Right ventricle myocardium superior (tissue), 1 donor: ENCODE measurements at places on chromosomes 5 and 9.
A peak's percentile ranks its signal among the peaks of the same experiment; 100 is the strongest.

- no peak for DNase-seq
Measured at GRCh38 chr5:74028406-74028805, 402.4 kb downstream of the ARHGEF28 start.

GRCh38 chr5:180792965-180793287 is 9.7 kb downstream of the MGAT1 start:
- no peak for DNase-seq

GRCh38 chr9:117938086-117938485 is 233.9 kb downstream of the TLR4 start:
- no peak for DNase-seq

GRCh38 chr9:14400658-14400995 is 86.7 kb upstream of the NFIB start:
- DNase-seq = peak; percentile 52

GRCh38 chr5:81756016-81756415 is 5.1 kb upstream of the SSBP2 start:
- DNase-seq = no peak

GRCh38 chr5:22926574-22926973 is 73.4 kb upstream of the CDH12 start:
- DNase-seq = no peak

- no peak for DNase-seq
Measured at GRCh38 chr9:12696931-12697622, 3.9 kb downstream of the TYRP1 start.

GRCh38 chr5:15746833-15747232 is 246.9 kb downstream of the FBXL7 start:
- no peak for DNase-seq

DNA sequence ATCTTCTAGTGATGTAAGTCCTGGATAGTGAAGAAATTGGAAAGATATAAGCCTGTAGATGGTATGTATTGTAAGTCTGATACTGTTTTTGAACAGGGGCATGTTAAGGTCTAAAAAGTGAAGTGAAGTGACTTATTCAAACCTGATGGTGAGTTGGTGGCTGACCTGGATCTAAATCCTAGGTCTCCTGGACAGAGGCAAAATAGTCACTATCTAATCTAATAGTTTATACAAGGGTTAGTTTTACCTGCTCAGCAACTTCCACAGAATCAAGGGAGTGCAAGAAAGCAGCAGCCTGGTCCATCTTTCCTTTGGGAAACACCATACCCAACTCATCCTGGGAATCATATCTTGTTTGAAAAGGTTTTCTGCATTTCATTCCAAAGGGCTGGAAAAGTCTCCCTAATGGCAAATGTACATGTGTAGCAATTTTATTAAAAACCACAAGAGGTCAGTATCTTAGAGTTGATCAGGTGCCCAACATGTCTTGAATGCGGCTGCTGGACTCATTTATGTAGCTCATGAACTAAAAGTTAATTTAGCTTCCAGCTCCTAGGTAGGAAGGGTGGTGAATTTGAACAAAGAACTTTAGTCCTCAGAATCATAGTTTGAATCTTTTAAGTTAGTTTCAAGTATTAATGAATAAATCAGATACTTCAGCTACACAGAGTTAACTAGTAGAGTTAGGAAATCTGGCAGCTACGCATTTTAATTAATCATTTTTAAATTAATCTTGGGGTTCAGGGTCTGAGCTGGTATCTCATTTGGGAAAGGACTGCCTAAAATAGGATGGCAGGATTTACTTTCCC is 26.0 kb downstream of the SKP2 start:
- DNase-seq = no peak

DNA sequence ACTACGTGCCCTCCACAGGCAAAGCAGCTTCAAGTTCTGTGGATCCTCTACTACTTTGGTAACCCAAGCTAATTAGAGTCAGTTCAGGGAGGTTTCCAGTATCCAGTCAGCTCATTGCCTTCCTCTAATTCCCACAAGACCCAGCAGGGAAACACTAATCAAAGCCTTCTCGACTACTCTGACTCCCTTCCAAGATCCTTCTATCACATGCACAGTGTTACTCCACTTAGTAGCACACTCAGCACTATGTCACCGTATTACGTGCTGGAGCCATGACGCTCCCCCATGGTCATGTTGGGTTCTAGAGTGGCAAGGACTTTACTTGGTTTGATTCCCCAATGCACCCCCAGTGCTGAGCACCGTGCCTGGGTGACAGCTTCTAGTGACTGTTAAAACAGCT is 53.0 kb downstream of the DCP2 start:
- no peak for DNase-seq

GRCh38 chr9:123401879-123402513 is 46.0 kb downstream of the CRB2 start:
- no peak for DNase-seq

GRCh38 chr5:80048084-80048780 is 13.1 kb downstream of the THBS4 start:
- DNase-seq = no peak

- DNase-seq = no peak
Measured at GRCh38 chr5:160508780-160509361, 87.2 kb downstream of the PTTG1 start.

GRCh38 chr5:151406322-151406947 is 41.0 kb upstream of the SLC36A1 start:
- DNase-seq = no peak

DNA sequence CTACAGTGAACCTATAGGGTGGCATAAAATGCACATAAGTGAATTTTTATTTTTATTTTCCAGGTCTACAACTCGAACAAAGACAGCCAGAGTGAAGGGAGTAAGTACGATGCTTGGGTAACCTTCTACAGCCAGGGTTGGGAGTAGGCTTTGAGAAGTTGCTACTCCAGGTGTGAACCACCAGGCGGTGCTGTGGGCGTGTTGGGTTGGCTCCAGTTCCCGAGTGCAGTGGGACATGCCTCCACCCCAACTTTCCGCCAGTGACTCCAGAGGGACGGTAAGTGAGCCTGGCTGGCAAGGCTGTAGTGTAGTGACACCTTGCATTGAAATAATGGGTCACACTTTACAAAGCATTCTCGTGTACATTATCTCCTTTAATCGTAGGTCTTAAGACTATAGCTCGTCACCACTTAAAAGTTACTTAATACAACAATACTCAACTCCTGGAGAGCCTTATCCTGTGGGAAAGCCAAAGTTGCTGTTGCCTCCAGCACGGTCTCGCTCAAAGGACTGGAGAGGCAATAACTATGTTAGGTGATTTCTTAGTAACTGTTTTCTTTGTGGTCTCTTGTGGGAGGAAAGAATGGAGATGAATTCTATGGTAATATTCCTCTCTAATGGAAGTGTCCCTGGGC is 244.0 kb downstream of the ARHGAP26 start:
- peak; percentile 53 for DNase-seq

GRCh38 chr9:95796029-95796428 is 79.5 kb upstream of the ERCC6L2 start:
- no peak for DNase-seq

GRCh38 chr5:169997798-169998197 is 17.5 kb upstream of the INSYN2B start:
- no peak for DNase-seq

GRCh38 chr5:87109746-87110145 is 157.9 kb upstream of the RASA1 start:
- DNase-seq = no peak

GRCh38 chr5:58224221-58224620 is 235.7 kb downstream of the PLK2 start:
- no peak for DNase-seq

- DNase-seq = peak; percentile 45
Measured at GRCh38 chr9:100714372-100715099, 136.7 kb downstream of the CAVIN4 start.

DNA sequence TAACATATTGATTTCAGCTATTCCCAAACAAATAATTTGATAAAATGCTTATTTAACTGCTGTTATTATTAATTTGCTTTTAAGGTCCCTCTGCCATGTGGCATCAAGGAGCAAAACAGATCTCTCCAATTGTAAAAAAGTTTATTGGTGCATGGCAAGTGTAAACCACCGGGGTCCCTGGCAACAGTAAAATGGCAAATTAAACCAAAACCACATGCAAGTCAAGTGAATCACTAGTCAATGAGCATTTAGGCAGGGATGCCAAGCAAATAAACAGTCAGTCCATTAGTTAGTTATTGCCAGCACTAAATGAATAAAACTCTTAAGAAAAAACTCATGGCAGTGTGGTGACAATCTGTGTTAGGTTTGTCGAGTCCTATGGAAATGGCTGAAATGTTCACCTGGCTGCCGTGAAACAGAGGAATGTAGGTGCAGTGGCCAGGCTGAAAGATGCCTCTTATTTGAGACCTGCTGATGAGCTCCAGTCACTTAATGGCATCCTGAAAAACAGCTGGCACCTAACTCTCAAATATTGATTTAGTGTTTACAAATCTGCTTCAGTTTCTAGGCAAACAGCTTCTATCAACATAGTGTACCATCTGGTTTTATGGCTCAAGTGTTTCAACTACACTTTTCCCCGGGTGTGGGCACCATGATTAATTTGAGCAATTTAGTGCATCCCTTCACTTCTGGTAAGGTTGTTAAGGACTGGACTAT is 296.5 kb upstream of the ITGA1 start:
- DNase-seq = no peak

- no peak for DNase-seq
Measured at GRCh38 chr9:84405667-84406066, 65.1 kb upstream of the SLC28A3 start.

- DNase-seq = no peak
Measured at GRCh38 chr5:132181011-132181629, 46.5 kb downstream of the P4HA2 start.

DNA sequence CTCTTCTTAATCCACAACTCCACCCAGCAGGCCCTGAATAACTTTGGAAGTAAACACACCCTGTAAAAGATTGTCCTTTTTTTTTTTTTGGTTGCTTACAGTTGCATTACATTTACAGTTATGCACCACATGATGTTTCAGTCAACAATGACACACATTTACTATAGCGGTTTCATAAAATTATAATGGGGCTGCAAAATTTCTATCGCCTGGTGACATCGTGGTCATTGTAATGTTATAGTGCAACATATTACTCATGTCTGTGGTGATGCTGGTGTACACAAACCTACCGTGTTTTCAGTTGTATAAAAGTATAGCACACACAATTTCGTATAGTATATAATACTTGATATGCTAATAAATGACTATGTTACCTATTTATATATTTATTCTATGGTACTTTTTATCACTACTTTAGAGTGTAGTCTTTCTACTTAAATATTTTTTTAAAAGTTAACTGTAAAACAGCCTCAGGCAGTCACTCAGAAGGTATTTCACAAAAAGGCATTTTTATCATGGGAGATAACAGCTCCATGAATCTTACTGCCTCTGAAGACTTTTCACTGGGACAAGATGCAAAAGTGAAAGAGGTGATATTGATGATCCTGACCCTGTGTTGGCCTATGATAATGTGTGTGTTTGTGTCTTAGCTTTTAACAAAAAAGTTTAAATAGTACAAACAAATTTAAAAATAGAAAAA is 695.4 kb upstream of the CDH18 start:
- no peak for DNase-seq

DNA sequence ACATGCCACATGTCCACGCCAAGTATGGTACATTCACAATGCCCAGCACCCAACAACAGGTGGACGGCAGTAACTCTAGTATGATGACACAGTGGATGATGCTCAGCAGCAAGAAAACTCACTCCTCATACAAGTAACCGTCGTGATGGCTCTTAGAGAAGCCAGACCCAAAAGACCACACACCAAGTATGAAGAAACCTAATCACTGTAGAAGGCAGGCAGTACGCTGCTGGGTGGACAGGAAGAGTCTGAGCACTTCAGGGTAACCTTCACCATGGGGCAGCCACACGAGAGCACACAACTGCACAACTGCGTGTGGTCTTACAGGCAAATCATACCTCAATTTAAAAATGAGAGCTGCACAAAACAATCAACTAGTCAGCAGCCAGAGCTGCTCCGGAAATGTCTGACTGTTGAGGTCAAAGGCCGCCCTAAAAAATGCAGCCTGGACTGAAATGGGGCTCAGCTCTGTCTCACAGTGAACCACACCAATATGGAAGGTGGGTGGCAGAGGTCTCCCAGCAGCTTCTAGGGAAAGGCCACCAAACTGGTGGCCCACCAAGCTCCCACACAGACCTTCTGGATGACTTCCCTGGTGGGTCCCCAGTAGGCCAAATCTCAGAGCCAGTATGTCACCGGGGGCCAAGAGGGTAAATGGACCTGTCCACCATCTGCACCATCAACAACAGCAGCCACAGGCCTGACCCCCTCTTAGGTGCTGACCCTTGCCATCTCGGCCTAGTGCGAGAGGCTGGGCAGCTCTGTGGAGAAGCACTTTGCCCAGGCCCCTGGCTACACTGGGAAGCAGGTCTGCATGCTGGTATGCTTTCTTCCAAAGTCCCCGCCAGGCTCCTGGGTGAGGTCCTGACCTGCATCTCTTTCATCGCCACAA is 17.8 kb downstream of the BICD2 start:
- DNase-seq = no peak

- no peak for DNase-seq
Measured at GRCh38 chr9:109355564-109356297, 34.9 kb upstream of the EPB41L4B start.

DNA sequence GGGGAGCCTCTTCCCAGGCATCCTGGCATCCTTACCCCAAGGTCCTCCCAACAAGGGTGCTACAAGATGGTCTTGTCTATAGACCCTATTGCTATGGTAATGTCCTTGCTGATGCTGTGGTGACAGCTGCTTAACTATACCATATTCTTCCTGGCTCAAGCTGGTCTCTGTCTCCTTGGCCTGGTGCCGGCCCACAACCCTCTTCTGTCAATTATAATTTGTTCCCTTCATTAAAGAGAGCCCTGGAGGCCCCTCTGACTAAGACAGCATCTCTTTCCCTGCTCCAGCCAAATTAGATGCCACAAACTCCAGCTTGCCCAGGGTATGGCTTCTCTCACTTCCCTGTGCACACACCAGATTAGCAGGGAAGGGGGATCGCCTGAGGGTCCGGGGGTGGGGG is 86.7 kb downstream of the PSD2 start:
- DNase-seq = no peak

GRCh38 chr5:34657988-34658387 is 1.9 kb downstream of the RAI14 start:
- DNase-seq = no peak

DNA sequence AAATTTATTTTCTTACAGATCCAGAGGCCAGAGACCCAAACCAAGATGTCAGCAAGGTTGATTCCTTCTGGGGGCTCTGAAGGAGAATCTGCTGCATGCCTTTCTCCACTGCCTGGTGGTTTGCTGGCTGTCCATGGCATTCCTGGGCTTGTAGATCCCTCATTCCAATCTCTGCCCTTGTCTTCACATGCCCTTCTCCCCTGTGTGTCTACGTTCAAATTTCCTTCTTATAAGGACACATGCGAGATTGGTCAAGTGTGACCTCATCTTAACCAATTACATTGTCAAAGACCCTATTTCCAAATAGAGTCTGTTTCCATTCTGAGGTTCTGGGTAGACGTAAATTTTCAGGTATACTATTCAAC is 84.5 kb upstream of the RAI14 start:
- no peak for DNase-seq

DNA sequence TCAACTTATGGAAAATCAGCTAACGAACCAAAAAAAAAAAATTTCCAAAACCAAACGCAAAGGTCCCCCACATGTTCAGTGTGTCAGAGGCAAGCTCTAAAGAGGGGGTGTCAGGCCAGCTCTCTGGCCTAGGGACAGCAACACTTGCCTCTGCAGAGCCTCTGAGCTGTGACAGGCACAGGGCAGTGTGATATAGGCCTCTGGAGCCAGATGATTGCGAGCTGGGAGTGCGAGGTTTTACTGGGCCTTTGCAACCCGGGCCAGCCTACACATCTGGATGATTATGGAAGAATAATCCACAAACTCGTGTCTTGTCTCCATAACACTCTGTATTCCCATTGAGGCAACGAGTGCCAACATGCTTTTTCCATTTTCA is 67.7 kb upstream of the STC2 start:
- no peak for DNase-seq
